CD4-positive, alpha-beta T cell treated with Interleukin-15 for 1 hour (primary cell): ENCODE measurements at places on chromosomes 1 and 21.
A peak's percentile ranks its signal among the peaks of the same experiment; 100 is the strongest.

DNA sequence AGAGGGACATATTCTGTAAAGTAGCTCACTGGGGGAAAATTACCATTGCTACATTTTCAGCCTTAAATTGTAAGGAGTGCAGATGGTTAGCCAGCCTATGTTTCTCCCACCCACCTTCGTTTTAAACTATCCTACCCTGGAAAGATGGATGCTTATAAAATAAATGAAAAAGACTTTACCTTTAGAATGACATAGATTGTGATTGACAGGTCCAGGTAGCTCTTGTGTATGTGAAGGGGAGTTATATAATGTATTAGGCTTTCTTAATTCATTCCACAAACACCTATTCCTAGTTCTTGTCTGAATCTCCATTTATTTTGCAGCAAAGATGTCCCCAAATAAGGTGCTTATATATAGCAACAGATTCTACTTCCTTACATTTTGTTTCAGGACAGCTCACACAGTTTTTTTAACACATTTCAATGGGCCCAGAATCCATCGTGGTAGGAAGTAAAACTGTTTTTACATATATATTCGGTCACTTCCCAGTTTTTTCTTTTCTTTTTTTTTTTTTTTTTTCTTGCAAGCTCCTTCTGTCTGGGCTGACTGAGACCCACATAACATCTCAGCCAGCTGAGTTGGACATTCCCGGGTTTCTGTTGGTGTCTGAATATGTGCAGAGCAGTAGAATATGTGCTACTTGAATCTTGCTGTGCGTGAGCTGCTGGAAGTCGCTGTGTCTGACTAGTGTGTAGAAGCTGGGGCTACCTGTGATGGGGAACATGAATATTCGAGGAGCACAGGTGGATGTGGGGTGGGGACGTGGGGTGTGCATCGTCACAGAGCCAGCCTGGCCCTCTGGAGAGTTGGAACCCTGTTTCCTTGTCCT lies 27.8 kb downstream of the UCK2 start:
- no peak for DNase-seq

DNA sequence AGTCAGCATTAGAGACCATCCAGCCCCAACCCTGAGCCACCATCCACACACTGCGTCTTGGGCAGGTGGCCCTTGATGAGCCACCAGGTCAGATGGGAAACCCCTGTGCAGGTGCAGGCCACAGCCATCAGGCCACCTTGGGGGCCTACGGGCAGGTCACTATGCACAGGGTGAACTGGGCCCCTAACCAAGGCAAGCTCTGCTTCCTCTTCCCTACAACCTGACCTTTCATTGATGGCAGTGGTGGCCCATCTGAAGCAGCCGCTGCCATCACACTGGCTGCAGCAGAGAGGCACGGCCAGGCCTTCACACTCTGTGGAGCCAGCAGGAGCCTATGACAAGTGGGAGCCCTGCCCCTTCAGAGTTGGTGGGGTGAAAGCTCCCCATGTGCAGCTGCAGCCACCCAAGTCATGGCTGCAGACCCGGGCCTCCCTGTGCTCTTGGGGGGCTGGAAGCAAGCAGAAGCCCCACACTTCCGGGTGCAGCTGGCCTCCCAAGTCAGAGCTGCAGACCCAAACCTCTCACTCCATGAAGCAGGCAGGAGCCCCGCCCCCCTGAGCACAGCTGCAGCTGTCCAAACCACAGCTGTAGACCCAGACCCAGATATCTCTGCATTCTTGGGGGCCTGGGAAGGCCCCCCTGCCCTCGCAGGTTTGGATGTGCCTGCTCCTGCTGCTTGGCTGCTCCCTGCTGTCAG lies 681.5 kb downstream of the MATN1 start:
- no peak for DNase-seq

DNA sequence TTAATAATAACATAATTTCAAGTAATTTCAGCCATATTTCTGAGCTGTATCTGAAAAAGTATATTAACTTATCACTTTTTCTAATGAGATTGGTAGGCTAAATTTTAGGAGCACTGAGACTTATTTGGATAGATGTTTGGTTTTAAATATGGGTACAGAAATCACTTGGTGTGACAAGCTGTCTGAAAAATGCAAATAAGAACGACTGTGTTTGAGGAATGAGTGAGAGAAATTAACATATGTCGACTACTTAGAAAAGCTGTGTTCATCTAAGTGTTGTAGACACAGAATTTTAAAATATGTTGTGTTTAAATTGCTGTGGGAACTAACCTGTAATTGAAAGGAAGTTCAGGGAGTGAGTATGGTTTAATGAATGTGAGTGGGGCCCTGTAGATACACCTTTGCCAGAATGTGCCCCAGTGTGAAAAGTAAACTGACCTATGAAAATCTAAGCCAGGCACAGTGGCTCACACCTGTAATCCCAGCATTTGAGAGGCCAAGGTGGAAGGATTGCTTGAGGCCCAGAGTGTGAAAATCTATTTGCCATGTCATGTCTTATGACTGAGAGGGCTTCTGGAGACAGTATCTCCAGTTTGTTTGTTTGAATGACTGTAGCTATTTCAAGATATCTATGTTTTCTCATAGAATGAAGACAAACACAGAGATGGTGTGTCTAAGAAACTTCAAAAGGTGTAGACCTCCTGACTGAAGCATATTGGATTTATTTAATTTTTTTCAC lies 53.8 kb upstream of the LRRC8C start:
- no peak for DNase-seq

GRCh38 chr1:216890871-216891270 lies 167.6 kb upstream of the ESRRG start:
- DNase-seq = no peak

DNA sequence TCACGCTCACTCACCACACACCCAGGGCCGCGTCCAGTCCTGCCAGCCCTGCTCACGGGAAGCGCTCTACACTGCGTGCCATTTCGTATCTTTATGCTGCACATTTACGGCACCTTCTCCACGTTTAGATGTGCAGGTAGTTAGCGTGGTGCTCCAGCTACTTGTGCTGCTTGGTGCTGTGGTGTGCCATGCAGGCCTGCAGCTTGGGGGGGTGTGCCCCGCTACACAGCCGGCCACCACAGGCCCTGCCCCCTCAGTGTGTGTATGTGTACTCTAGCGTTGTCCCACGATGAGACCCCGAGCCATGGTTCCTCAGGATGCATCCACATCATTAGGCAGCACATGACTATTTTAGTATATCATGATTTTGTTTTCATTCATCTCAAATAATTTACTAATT lies 38.3 kb downstream of the SNAP47 start:
- no peak for DNase-seq

DNA sequence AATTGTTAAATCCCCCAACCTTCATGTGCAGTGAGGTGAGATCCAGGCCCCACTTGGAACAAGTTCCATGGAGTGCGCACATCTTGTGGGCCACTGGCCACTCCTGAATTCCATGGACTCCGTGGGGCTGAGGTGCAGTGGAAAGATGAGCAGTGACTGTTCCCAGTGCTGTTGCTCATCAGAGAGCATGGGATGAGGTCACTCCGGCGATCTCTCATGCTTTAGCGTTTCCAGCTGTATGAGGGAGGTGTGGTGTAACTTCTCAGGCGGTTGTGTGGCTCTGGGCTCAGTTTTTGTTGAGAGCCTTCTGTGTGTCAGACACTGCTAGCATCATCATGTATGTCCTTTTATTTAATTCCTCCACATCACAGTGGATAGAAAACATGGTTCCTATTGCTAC lies 96.2 kb downstream of the GALNT2 start:
- no peak for DNase-seq

- DNase-seq = peak; percentile 11
Observed at GRCh38 chr21:45996311-45997204, 15.0 kb downstream of the COL6A1 start.

DNA sequence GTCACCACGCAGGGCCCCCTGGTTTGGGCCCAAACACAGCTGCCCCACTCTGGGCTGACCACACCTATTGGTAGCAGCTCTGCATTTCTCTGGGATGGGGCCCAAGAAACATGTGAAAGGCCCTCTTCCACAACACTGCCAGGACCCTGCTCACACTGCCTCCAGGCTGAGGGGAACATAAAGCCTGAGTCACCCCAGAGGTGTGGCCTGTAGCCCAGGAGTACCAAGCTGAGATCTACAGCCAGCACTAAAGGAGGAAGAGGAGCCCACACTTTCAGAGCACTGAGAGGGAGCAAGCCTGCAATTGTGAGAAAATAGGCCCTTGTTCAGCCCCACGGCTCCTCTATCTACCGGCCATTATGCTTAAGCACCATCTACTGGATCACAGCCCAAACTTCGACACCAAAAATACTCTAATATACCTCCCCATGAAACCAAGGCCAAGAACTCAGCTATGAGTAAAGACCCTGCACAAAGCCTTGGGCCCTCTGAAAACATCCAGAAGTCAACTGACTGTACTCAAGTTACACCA lies 14.4 kb upstream of the OR2T10 start:
- DNase-seq = no peak
